ENCODE measurements at places on chromosomes 13 and 19. TPM values are rescaled to one million over a fixed set of nuclear protein-coding genes. Genes with fewer than 3 reads are reported as not detected.
A peak's percentile ranks its signal among the peaks of the same experiment; 100 is the strongest.

DNA sequence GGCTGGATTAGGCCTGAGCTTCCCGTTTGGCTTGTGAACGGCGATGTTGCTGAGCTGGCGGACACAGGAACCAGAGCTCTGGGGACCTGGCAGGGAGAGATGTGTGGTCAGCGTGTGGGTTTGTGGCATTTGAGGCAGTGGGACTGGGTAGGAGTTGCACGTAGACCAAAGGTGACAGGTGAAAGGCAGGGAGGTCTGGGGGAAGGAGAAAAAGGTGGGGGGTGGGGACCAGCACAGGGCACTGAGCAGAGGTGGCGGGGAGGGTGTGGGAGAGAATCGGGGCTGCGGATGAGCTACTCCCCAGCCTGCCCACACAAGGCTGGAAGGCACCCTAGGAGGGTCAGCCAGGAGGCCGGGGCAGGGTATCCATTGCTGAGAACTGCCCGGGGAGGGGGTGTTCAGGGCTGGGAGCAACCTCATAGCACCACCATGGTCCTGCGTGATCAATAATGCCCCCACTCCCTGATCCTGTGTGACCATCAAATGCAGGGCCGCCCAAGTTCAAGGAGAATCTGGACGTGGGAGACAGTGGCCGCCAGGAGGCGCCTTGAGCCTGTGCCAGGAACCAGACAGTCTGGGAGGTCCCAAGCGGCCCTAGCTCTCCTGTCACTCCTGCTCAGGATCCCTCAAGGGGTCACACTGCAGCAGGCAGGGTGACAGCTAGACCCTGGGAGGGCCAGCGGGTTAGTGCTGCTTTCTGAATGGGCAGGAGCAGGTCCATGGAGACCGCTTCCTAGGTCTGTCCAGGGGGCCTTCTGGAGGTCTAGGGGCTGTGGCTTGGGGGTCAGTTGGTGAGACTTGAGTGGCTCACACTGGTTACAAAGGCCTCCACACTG lies 12.8 kb upstream of the SELENOW start:
- peak; percentile 86 for DNase-seq

DNA sequence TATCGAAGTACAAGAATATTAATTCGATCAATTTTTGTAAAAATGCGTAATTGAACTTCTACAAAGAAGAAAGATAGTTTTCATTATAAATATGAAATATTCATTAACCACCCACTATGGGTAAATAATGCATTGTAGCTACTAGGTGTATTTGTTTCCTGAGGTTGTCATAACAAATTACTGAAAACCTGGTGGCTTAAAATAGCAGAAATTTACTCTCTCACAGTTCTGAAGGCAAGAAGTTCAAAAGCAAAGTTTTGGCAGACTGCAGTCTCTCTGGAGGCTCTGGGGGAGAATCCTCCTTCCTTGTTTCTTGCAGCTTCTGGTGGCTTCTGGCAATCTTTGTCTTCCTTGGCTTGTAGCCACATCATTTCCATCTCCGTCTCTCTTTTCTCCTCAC lies 99.2 kb upstream of the MIR17HG start:
- no peak for DNase-seq

GRCh38 chr13:110291286-110291685 lies 15.7 kb downstream of the COL4A1 start:
- no peak for DNase-seq

- no peak for DNase-seq
Observed at GRCh38 chr19:11769995-11770394, 3.2 kb downstream of the ZNF441 start.

GRCh38 chr13:76713280-76713679 lies 172.9 kb downstream of the KCTD12 start:
- no peak for DNase-seq

DNA sequence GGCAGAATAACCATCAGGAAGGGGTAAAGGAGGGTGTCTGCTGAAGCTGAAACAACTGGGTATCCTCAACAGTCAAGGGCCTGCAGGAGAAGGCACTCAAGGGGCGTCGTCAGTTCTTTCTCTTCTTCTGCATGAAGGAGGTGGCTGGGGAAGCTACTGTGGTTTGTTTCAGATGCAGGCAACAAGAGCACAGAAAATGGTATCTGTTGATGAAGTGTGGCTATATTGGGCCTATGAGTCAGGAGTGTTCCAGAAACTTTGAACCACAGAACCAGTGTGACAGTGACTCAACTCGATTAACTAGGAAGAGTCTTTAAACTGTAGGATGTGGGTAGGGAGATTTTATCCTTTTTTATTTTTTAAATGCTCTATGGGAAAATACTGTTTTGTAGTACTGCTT lies 686.3 kb downstream of the FGF9 start:
- DNase-seq = no peak

The PEAK3 gene
- total RNA-seq = 0.19 TPM

The GPR183 gene
- 0.34 TPM for total RNA-seq

- no peak for DNase-seq
Observed at GRCh38 chr13:27821566-27821965, 29.3 kb downstream of the GSX1 start.

The VASP gene
- total RNA-seq = 93.9 TPM

- no peak for DNase-seq
Observed at GRCh38 chr19:23822735-23823134, 64.0 kb upstream of the ZNF681 start.

DNA sequence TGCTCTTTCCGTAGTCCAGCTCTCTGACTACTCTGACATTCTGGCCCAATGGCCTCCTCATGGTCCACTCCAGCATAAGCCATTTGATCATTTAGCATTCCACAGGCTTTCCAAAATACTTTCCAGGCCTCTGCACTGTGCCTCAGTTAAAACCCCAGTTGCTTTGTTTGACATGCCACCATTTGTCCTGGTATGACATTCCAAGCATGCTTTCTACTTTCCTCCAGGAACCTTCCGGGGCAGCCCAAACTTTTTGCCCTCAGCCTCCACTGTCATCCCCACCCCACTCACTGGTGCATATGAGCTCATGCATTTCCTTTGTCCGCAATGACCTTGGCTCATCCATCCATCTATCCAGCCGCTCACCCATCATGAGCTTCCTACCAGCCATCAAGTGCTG lies 41.8 kb upstream of the WASF3 start:
- DNase-seq = no peak

The FFAR2 gene
- total RNA-seq = not detected

DNA sequence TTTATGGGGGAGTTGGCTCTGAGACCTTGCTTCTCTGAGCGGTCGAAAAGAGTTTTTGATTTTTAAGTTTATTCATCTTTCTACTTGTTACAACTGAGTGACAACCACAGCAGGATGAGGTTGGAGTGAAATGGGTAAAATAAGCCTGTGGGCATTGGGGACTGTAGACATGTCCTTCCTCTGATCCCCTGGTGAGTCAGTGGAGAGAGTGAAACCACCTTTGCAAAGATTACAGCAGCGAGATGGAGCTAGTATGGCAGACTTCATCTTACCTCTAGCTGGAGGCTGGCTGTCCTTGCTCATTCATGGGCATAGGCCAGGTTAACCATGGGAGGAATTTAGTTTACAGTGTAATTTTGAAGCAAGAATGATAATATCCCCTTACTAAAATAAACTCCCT lies 30.9 kb upstream of the PSG9 start:
- no peak for DNase-seq

- no peak for DNase-seq
Observed at GRCh38 chr19:46898731-46899130, 37.9 kb downstream of the ARHGAP35 start.

The TGFB1 gene
- total RNA-seq = 74.5 TPM

GRCh38 chr19:6773323-6773931 lies 919 bp downstream of the VAV1 start:
- DNase-seq = no peak

The SHC2 gene
- 11.3 TPM for total RNA-seq

GRCh38 chr13:40336228-40337221 lies 329.9 kb downstream of the FOXO1 start:
- peak; percentile 34 for DNase-seq

DNA sequence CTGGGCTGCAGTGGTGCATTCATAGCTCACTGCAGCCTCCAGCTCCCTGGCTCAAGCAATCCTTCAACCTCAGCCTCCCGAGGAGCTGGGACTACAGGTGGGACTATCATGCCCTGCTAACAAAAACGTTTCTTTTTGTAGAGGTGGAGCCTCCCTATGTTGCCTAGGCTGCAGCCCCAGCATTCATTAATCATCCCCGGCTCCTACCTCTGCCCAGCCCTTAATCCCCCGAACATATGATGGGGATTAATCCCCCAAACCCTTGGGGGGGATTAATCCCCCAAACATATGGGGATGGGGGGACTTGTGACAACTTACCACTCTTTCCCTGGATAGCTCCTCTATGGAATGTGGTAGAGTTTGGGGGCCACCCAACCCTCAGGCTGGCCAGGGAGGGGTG lies 45.9 kb downstream of the SUGP2 start:
- DNase-seq = no peak

All from dermis blood vessel endothelial cell (primary cell).